ENCODE measurements at places on chromosomes 1 and 21.
A peak's percentile ranks its signal among the peaks of the same experiment; 100 is the strongest.

DNA sequence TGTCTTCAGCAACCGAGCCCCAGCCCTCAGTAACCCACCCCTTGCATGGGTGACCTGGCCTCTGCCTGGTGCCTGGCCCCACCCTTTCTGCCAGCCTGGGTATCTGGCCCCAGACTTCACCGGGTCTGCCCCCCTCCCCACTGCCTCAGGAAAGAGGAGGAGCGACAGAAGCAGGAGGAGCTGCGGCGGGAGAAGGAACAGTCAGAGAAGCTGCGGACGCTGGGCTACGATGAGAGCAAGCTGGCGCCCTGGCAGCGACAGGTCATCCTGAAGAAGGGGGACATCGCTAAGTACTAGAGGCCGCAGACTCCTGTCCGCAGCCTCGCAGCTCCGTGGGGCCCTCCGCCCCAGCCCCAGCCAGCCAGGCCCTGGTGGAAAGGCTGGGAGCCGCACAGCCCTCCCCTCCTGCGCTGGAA lies 6.1 kb downstream of the TNFRSF25 start:
- DNase-seq, result no peak

DNA sequence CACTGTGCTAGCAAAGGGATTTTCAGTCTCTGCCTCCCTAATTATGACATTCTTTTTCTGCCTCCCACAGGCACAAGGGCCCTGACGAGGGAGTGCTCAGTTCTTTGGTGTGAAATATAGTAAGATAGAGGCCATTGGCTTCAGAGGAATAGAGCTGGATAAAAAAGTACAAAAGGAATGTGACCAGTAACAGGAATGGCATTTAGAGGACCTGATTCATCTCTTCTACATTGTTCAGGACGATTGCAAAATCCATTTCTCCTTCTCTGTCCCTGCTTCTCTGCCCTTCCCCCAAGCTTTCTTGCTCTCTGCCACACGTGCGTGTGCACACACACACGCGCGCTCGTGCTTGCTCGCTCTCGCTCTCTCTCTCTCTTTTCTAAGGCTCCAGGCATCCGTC lies 668.2 kb downstream of the KIF26B start:
- peak; percentile 87 for DNase-seq

DNA sequence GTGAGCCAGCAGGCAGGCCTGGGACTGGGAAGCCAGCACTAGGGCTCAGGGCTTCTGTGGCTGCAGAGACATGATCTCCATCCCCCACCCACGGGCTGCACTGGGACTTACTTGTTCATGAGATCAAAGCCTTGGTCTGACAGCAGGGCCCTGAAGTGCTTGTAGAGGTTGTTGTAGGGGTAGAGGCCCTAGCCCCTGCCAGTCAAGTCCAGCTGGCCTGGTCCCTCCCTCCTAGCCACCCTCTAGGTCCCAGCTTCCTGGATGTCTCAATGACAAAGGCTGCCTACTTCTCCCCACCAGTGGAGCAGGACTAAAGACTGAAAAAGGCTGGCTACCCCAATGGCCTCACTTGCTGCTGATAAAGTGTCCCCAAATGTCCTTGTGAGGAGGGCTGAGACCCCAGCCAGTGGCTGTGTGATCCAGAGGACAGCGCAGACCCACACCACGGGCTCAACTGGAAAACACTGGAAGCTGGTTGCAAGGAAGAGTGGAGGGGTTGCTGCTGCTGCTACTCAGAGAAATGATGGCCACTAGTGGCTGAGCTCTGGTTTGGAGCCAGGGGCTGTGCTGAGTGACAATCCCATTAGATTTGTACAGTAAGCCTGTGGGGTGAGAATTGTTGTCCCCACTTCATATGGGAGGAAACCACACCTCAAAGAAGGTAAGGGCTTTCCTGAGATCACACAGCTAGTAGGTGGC lies 1.4 kb downstream of the HTR1D start:
- no peak for DNase-seq

DNA sequence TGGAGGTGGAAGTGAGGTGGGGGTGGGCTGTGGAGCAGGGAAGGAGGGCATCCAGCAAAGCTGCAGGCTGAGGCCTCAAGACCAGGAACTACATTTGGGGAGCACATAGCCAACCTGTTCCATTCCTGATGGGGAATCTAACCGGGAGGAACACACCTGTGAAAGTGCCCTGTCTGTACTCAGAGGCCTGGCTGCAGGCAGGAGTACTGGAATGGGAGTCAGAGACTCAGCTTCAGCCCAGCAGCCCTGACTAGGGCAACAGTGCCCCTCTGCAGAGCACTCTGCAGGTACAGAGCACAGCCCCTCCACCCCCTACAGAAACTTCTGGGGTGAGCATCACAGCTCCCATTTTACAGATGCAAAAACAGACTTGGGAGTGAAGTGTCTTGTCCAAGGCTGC lies 126.4 kb downstream of the DMRTB1 start:
- no peak for DNase-seq

DNA sequence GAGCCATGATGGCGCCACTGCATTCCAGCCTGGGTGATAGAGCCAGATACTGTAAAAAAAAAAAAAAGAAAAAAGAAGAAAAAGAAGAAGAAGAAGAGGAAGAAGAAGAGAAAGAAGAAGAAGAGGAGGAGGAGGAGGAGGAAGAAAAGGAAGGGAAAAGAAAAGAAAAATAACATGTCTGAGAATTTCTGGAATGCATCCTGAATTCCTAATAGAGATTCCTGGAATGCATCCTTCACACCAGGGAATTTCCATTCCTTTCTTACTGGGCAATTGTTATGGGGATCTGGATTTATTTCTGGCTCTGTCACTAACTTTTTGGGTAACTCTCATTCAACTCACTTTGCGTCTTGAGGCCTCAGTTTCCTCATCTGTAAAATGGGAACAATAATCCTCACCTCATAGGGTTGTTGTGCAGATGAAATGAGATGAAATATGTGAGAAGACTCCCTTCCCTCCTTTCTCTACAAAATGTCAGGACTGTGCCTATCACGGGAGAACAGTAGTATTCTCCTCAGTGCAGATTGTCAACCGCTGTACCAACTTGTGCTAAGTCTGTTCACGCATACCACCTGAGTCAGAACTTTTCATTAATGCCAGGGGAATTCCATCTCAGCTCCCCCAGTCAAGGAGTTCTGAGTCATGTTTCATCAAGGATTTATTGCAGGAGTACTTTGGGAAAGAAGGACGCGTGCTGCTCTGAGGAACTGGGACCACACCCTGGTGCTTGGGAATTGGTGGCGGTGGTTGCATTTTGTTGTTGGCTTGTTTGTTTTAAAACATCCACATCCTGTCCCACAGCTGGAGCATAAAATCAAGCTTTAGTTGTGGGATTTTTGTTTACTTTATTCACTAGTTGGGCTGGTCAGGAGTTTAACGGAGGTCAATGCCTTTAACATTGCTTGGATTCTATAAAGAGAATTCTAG lies 42.4 kb upstream of the ROR1 start:
- peak; percentile 99 for DNase-seq

GRCh38 chr1:221040101-221040500 lies 160.9 kb downstream of the HLX start:
- no peak for DNase-seq

GRCh38 chr1:85142753-85143152 lies 58.1 kb downstream of the SYDE2 start:
- DNase-seq, result no peak

DNA sequence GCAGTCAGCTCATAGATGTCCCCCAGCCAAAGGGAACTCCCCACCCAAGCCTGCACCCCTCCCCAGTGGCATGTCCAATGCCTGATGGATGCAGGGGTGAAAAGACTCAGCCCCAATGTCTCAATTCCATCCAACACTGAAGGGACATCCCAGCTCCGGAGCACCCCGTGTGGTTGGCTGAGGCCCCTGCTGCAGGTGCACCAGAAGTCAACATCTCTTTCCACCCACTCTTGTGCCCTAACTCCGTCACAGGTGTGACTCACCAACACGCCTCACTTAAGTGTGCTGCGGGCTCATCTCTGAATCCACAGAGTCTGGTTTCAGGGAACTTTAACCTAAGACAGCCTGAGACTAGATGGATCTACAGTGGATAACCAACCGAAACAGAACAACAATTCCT lies 40.9 kb upstream of the ZBTB18 start:
- DNase-seq, result no peak

- peak; percentile 55 for DNase-seq
These were observed 62.1 kb downstream of the FAAP20 start for GRCh38 chr1:2132222-2133038.

- no peak for DNase-seq
These were observed 161.2 kb downstream of the NPHP4 start for GRCh38 chr1:5830771-5831599.

DNA sequence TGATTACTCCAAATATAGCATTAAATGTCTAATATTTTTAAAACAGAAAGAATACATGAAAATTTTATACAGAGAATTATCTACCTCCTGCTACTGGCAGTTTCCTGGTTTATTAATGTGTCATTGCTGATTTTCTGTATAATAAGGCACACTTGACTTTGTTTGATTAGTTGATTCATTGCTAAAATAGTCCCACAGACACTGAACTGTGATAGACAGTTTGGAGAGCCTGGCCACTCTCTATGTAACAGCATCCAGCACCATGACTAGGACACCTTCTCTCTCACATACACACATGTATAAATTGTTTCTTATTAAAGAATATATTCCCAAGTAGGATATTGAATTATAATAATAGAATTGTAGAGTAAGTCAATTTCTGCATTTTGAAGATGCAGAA lies 368.5 kb upstream of the SNX7 start:
- no peak for DNase-seq

GRCh38 chr21:46551636-46552241 lies 53.1 kb downstream of the S100B start:
- no peak for DNase-seq

DNA sequence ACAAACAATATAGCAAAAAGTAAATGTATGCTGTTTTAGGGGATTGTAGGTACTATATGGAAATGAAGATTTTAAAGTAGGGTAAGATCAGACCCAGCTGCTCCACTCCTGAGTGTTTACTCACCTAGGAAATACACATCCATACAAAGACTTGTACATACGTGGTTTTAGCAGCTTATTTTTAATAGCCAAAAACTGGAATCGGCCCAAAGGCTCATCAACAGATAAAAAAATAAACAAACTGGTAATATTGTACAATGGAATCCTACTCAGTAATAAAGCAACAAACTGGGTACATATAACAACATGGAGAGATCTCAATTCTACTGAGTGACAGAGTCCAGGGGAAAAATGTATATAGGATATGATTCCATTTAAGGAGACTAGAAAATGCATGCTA lies 179.2 kb upstream of the TMEM51 start:
- DNase-seq, result no peak

- DNase-seq, result no peak
These were observed 1.3 kb downstream of the FNBP1L start for GRCh38 chr1:93448983-93449804.

DNA sequence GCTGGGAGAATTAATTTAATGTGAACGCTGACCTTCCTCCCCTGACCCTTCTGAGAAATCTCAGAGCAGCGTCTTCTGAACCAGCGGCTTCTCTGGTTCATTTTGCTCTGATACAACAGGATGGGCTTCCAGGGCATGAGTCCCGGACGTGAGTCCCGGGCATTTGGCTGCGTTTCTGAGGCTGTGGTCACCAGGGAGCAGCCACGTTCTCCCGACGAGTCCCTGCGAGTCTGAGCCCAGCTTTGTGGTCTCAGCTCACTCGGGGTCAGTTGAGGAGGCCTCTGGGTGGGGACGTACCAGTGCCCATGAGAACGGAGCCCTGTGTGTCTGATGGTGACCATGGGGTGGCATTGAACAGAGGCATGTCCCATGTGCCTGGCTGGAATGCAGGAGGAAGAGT lies 17.7 kb upstream of the OBSCN start:
- no peak for DNase-seq

- no peak for DNase-seq
These were observed 12.7 kb downstream of the ARNT start for GRCh38 chr1:150863724-150864123.

DNA sequence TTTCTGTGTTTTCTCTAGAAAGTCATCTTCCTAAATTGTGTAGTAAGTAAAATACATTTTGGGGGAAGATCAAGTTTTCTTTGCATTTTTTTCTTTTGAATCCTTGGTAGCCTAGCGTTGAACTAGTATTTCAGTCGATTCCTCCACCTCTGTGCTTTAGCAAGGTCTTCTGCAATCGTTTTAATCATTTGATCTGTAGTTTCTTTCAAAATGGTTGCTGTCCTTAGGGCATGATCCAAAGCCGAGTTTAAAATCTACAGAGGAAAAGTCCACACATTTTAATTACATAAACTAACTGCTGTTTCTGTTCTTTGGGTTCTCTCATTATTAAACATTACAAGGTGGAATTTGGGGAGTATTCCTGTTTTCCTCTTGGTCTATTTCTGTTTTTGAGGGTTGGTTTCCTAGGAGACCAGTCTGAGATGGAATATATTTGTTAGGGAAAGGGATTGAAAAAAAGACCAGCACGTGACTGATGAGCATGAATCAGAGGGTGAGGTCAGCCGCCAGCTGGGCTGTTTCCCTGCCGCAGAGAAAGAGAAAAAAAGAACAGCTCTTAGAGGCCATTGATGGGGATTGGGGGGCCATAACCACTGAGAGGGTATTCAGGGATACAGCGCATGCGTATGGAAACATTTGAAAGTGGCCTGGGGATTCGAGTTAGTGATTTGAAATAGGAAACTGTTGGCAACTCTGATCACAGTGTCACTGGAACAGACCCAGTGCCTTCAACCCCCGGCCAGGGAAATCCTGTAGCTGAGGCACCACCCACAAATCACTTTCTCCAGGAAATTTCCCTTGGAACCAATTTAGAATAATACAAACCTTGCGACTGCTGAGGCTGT lies 40.6 kb downstream of the AKNAD1 start:
- peak; percentile 96 for DNase-seq

DNA sequence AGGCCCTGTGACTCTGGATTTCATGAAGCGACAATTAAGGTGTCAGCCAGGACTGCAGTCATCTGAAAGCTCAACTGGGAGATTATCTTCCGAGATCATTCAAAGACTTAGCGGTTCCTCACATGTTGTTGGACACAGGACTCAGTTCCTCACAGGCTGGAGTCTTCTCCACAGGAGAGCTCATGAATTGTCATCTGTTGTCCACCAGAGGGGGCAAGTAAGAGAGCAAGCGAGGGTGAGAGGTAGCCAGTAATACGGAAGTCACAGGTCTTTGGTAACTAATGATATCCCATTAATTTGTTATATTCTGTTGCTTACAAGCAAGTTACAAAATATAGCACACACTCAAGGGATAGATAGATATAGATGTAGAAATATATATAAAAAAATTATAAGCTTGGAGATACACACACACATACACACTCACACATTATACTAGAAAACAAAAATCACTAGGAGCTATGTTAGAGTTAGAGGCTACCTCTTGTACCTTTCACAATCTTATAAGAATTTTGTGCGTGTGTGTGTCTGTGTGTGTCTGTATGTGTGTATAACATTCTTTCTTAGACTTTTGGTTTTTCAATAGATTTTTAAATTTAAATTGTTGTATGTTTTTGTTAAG lies 1695.3 kb downstream of the BRINP3 start:
- peak; percentile 0 for DNase-seq

- no peak for DNase-seq
These were observed 17.0 kb upstream of the CSF1 start for GRCh38 chr1:109893532-109894171.

DNA sequence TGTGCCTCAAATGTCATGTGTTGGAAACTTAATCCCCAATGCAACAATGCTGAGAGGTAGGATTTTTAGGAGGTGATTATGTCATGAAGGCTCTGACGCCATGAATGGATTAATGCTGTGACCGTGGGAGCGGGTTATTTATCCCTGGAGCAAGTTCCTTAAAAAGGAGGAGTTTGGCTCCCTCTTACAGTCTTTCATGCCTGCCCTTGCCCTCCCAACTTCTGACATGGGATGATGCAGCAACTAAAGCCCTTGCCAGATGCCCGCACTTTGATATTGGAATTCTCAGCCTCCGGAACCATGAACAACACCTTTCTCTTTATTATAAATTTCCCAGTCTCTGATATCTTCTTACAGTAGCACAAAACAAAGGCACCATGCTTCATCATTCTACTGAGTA lies 685.3 kb upstream of the CHRM3 start:
- DNase-seq, result no peak

Measured in LHCN-M2 (cell line).